ENCODE measurements at places on chromosomes 11 and 22.

DNA sequence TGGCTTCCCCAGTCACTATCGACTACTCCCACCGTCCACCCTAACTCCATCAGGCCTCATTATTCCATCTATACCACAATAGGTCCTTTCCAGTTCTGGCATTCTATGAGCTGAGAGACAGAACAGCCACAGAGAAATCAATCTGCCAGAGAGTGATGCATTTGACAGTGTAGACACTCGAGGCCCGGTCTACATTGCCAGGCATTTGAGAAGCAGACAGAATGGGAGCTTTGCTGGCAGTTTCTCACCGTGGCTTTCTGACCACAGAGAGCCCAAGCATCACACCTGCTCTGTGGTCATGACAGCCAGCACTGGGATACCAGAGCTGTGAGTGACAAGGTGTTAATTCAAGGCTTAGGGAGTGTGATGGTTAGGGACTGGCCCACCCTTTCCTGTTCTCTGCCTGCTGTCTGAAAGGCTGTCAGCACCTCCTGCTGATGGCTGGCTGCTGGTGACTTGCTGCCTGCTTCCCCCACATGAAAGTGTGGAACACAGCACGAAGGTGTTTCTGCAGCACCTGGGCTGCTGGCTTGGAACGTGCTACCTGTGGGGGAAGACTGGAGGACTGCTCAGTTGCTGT, 137.8 kb downstream of the KIRREL3 start:
- no peak for DNase-seq

- no peak for DNase-seq
These were observed 10.2 kb downstream of the FIBIN start for GRCh38 chr11:27004103-27004502.

GRCh38 chr22:17772958-17773605, 1.2 kb downstream of the BID start:
- DNase-seq, result no peak

- no peak for DNase-seq
These were observed 28.4 kb downstream of the KCNJ4 start for GRCh38 chr22:38426628-38427027.

GRCh38 chr22:48709976-48710375, 1117.7 kb downstream of the BRD1 start:
- DNase-seq, result no peak

GRCh38 chr22:35467681-35468434, 67.9 kb downstream of the MCM5 start:
- no peak for DNase-seq

- no peak for DNase-seq
These were observed 42.7 kb downstream of the LGR4 start for GRCh38 chr11:27429761-27430393.

- DNase-seq, result no peak
These were observed 37.0 kb downstream of the CDPF1 start for GRCh38 chr22:46213052-46213451.

- DNase-seq, result peak; percentile 35
These were observed at the start of gene P4HA3 for GRCh38 chr11:74311352-74311926. P4HA3 (minus strand) TSS chr11:74311640; CDS start chr11:74311611, 29 bp downstream.

DNA sequence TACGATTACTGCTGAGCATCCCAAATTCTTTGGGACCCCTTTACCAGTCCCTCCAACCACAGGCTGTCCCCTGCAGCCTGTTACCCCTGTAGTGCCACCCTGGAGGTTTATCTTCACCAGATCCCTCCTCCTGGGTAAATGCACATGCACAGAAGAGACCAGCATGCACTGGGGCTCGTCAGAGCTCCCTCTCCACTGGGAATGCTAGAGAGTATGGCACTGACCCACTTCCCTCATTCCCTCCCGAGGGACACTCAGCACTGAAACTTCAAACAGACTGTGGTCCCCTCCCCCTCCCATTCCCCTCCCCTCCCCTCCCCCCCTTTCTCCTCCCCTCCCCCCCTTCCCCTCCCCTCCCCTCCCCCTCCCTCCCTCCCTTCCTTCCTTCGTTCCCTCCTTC, 49.1 kb downstream of the C11orf91 start:
- no peak for DNase-seq

GRCh38 chr11:57476757-57477506, 16.6 kb downstream of the RTN4RL2 start:
- no peak for DNase-seq

GRCh38 chr11:15824060-15824459, 532.3 kb downstream of the SOX6 start:
- DNase-seq, result no peak

- no peak for DNase-seq
These were observed 16.0 kb downstream of the OOSP3 start for GRCh38 chr11:59894616-59895015.

Measured in activated CD4-positive, alpha-beta T cell treated with anti-CD3 and anti-CD28 coated beads for 24 hours (primary cell).